ENCODE measurements at places on chromosomes 11 and 22. TPM values are rescaled to one million over a fixed set of nuclear protein-coding genes. Genes with fewer than 3 reads are reported as not detected.
A peak's percentile ranks its signal among the peaks of the same experiment; 100 is the strongest.

The C11orf42 gene
- not detected for total RNA-seq

DNA sequence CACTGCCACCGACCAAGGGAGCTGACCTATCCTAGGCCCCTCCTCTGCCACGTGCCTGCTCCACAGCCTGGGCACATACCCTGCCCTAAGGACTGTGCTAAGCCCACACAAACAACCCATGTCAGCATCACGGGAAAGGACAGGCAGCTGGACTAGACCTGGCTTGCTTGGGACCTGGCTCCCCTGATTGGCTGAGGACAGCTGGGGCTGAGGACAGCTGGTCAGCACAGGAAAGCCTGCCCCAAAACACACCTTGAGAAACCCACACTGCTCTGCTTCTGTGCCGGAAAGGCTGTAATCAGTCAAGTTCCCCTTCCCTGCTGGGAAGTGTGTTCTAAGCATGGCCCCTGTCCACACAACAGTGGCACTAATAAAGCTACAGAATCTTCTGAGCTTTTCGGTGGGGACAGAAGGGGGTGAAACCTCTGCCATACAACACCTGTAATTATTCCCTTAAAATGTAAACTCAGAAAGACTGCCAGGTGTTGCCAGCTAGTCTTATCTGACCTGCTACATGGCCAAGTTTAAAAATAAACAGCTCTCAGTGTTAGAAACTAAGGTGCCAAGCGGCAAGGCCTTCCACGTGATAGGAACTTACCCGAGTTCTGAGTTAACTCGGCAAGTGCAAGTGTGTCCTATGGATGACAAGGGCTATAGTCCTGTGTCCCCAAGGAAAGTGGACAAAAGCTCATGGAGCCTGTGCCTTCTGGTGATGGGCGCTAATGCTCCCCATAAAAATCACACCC lies 35.7 kb upstream of the ARFGAP3 start:
- no peak for DNase-seq

The MRGPRX4 gene
- not detected for total RNA-seq

DNA sequence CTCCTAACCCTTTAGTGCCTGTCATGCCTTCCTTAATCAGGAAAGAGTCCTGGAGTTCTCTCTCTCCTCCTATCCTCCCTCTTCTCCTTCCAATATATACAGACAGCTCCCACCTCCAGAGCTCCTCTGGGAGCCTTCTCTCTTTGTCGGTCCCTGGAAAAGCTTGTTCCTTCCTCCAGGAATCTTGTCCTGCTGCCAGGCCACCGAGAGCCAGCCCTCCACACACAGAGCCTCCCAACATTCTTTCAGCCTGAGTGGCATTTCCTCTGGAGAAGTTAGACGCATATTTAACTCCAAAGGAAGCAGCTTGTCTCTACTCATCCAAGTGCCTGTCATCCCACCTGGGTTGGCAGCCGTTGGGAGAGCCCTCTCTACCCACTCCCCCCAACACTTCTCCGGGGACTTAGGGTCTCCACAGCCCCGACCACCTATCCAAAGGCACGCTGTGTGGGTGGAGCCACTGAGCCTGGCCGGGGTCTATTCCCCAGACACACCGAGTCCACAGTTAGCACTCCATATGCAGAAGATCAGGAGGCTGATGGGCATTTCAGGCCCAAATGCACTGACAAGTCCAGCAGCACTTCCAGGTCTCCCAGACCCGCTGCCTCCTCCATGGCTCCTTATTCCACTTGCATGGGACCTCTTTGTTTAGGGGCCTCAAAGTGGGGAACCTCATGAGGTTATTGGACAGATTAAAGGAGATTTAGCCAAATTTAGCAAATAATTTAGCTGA lies 31.1 kb downstream of the DKK3 start:
- DNase-seq, result peak; percentile 60

The MUC6 gene
- total RNA-seq, result 2.7 TPM

The OR51B2 gene
- total RNA-seq, result not detected

GRCh38 chr22:26199665-26200064 lies 30.4 kb downstream of the SEZ6L start:
- no peak for DNase-seq

DNA sequence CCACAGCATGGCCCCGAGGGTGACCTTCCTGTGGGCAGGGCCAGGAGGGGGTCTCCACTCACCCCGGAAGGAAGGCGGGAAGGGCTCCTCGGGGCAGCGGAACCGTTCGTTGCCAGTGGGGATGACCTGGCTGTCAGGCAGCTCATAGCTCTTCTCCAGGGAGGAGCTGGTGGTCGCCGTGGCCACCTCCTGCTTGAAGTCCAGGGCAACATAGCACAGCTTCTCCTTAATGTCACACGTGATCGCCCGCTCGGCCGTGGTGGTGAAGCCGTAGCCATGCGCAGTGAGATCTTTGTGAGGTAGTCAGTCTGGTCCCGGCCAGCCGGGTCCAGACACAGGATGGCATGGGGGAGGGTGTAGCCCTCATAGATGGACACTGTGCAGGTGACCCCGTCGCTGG lies 31.5 kb upstream of the SYT8 start:
- no peak for DNase-seq

The CD3D gene
- total RNA-seq, result not detected

GRCh38 chr11:11806586-11806985 lies 35.2 kb upstream of the USP47 start:
- no peak for DNase-seq

The SLC22A6 gene
- total RNA-seq, result not detected

GRCh38 chr11:128759168-128759567 lies 65.3 kb downstream of the FLI1 start:
- no peak for DNase-seq

The OR51B5 gene
- 2.9 TPM for total RNA-seq

The OR6A2 gene
- not detected for total RNA-seq

- no peak for DNase-seq
These were observed 445.0 kb upstream of the B3GAT1 start for GRCh38 chr11:134857035-134857434.

- DNase-seq, result no peak
These were observed 27.4 kb upstream of the GRIA4 start for GRCh38 chr11:105582497-105582896.

GRCh38 chr11:8209208-8209807 lies 40.5 kb upstream of the RIC3 start:
- no peak for DNase-seq

The GAS2 gene
- 9.3 TPM for total RNA-seq

The SUSD2 gene
- total RNA-seq, result 9.2 TPM

The MLC1 gene
- total RNA-seq, result not detected

GRCh38 chr11:95453616-95454171 lies 222.7 kb upstream of the SESN3 start:
- peak; percentile 29 for DNase-seq

DNA sequence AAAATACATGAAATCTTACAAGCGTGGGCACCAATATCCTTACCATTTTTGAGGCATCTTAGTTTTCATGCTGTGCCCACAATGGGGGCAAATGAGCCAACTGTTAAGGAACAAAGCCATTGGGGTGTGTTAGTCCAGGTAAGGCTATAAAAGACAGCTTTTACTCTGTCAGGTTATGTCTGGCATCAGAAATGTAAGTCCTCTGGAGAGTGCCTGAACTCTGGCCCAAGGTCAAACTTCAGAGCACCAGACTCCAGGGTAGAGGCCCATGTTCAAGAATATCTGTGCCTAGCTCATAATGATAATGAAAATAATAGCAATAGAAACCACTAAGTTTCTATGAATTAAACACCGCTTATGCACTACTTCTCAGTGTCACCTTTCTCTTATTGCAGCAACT lies 105.5 kb downstream of the CSNK2A3 start:
- DNase-seq, result no peak

- DNase-seq, result no peak
These were observed 7.0 kb upstream of the CCDC86 start for GRCh38 chr11:60834742-60835533.

- DNase-seq, result no peak
These were observed 144.5 kb downstream of the CCDC34 start for GRCh38 chr11:27218421-27219038.

DNA sequence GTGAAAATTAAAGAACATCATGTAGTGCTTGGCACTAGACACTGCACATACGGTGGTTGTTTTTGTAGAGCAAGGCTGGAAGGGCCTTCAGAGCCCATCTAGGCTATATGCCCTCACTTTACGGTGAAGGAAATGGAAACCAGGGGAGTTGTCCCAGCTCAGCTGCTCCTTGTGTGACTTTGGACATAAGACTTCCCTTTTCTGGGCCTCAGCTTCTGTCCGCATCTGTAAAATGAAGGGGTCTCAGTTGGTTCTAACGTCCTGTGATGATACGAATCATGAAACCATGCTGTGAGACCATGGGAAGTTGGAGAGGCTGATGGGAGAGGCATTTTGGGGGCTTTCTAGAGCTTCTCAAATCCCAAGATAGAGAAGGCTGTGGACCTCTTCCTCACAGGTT lies 4.7 kb downstream of the KCNE3 start:
- no peak for DNase-seq

DNA sequence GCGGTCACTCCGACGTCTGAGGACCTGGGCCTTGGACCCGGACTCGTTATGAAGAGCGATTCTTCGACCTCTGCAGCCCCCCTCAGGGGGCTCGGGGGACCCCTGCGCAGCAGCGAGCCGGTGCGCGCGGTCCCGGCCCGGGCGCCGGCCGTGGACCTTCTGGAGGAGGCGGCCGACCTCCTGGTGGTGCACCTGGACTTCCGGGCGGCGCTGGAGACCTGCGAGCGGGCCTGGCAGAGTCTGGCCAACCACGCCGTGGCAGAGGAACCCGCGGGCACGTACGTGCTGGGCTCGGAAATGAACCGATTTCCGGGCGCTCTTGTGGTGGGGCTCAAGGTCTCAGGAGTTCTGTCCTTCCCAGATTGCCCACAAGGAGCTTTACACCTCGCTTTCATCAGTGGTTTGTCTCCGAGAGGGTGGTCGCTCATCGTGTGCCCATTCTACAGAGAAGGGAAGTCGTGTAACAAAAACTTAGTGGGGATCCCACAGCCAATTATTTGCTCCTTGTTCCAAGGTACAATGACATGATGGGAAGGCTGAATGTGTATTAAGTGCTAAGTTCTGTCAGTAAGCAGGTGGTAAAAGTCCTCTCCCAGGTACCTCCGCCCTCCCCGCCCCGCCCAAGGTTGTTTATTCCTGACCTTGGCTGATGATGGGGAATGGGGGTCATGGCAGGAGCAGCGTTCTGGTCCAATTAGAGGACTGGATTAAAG lies 695 bp downstream of the PEX26 start:
- no peak for DNase-seq

- no peak for DNase-seq
These were observed 893.7 kb downstream of the FAM181B start for GRCh38 chr11:81839976-81840375.

The MPZL3 gene
- 0.87 TPM for total RNA-seq

- no peak for DNase-seq
These were observed 85.5 kb downstream of the AMBRA1 start for GRCh38 chr11:46508360-46508759.

DNA sequence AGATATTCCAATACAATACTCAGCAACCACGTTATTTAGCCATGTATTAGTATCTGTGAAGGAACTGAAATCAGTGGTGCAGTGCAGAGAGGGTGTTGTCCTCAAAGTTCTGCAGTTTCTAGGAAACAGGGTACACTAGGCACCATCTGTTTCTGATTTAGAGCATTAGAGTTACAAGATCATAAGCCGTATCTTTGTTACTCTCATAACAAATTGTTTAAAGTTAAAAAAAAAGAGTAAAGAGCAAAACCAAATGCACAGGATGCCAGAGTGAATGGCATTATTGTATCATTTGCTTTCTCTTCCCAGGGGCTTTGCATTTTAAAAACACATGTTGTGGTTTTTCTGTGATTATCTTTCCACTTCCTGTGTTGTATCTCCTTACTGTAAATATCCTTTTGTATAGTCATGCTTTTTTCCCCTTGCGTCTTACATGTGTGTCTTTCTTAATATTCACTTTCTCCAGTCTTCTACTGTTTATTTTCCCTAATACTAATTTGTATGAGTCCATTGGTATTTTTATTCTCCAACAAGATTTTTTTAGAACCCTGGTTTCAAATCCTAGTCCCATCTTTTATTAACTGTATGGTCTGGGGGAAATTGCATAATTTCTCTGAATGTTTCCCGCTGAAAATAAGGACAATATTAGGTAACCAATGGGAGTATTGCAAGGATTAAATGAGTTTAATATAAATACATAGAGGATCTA lies 15.2 kb upstream of the NUP160 start:
- no peak for DNase-seq

- DNase-seq, result no peak
These were observed 340.5 kb downstream of the TENM4 start for GRCh38 chr11:79100093-79100910.

- no peak for DNase-seq
These were observed 3.9 kb upstream of the NUP50 start for GRCh38 chr22:45159652-45160462.

- DNase-seq, result no peak
These were observed 670 bp downstream of the SC5D start for GRCh38 chr11:121293288-121293594.

GRCh38 chr11:71120471-71120896 lies 131.9 kb downstream of the SHANK2 start:
- no peak for DNase-seq
